ENCODE measurements at places on chromosomes 4 and X.
A peak's percentile ranks its signal among the peaks of the same experiment; 100 is the strongest.

DNA sequence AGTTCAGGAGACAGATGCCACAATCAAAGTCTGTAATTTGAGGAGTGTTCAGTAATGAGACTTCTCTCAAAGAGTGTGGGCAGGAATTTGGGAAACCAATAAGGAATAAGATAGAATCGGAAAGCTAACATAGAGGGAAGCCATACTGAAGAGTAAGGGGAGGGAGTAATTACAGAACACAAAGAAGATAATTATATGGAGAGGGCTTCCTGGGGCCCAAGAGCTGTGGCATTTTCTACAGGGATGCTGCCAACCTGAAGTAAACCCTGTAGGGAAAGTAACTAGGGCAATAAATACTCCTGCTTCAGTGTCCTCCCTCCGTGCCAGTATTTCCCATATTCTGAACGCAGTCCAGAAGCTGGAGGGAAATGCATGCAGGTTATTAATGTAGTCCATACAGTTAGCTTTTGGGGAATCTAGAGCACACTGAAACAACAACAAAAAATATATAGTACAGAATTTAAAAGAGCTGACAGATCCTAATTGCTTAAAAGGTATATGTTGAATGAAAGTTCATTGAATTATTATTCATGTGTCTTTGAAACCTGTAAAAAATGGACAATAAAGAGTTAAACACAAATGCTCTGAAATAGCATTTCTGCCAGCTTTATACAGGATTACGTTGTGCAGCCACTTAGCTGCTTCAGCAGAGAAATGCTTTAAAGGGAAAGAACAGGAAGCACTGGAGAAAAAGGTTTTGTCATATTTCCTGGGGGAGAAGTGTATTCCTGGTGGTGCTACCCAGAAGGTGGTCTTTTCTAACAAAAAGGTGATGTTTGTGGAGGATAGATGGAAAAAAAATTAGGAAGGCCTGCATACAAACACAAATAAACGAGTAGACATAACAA, 48.0 kb downstream of the CXXC4 start:
- DNase-seq = no peak

DNA sequence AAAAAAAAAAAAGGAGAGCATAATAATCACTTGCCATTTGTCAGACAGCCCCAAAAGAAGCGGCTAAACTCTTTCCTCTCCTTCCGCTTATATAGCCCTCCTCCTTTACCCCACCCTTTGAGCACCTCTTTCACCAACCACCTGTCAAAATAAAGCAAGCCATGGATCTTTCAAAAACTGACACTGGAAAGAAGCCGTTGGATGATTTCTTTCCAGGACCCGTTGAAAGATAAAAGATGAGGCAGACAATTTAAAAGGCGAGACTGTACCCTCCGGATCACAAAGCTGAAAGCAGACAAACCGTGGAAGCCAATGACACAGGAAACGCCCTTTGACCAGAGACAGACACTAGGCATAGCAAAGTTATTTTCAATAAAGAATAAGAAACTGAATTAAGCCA, 22.6 kb downstream of the GPC4 start:
- no peak for DNase-seq

DNA sequence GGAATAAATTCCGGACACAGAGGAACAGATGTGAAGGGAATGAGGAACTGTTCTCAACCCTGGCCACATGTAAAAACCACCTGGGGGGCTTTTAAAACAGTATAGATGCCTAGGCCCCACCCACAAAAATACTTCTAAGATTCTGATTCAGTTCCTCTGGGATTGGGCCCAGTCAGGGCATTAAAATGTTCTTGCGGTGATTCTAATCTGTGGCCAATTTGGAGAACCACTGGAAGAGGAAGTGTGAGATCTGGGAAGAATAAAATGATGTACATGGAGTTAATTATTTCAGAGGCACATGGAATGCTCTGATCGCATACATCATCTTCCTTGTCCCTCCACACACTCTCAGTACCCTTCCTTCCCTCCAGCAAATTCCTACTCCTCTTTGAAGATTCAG, 192.2 kb downstream of the APBB2 start:
- DNase-seq = no peak

GRCh38 chr4:99654361-99654761, 3.3 kb downstream of the C4orf54 start:
- DNase-seq = no peak

DNA sequence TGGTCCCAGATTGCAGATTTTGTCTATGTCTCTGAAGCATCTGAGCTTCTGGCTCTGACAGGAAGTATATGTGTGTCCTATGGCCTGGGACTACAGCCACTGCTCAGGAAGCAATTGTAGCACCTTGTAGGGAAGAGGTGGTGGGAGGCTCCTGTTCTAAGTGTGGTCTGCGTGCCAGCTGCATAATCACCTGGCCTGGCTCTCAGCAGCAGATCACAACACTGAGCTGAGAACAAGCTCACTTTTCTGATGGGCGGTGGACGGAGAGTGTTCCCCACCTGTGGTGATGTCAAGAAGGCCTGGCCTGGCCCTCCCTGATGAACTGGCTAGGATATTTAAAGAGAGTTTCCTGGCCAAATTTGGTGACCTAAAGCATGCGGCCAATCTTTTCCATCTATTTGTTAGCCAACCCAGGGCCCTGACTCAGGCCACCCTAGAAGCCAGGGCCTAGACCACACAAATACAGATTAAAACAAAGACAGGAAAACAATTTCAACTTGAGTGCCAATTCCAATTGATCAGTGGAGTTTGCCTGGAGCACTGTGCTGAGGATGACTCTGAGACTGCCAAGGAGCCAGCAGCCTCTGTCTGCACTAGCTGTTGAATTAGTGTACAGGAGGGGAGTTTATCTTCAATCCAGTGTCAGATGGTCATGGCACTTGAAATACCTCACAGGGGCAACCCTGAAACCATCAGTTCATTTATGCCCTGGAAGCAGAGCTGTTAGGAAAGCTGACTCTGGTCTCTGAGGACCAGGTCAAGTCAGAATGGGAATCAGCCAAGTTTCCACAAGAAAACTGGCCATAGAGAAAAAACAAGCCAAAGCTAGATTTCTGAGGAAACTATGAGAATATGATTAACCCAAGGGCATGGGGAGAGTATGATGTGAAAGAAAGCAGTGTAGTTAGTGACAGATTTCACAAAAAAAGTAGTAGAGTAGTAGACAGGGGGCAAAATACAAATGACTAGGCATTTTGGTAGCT, 47.4 kb downstream of the PRDM5 start:
- no peak for DNase-seq

DNA sequence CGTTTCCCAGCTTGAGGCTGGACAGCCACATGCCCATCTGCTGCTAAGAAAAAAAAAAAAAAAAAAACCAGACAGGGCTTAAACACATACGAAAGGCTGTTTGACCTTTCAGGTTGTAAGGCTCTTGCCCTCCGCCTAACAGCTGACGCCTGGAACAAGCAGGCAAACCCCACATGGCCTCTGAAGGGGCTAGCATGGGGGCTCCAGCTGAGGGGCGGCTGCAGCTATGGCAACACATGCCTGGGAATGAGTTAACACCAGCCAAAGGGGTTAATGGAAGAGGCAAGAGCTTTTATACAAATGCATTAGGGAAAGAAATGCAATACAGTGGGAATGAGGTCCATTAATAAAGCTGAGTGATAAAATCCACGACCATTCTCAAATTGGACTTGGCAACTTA, 183.6 kb downstream of the ENOX2 start:
- no peak for DNase-seq

- DNase-seq = no peak
Observed at GRCh38 chrX:65866146-65866545, 173.7 kb downstream of the VSIG4 start.

DNA sequence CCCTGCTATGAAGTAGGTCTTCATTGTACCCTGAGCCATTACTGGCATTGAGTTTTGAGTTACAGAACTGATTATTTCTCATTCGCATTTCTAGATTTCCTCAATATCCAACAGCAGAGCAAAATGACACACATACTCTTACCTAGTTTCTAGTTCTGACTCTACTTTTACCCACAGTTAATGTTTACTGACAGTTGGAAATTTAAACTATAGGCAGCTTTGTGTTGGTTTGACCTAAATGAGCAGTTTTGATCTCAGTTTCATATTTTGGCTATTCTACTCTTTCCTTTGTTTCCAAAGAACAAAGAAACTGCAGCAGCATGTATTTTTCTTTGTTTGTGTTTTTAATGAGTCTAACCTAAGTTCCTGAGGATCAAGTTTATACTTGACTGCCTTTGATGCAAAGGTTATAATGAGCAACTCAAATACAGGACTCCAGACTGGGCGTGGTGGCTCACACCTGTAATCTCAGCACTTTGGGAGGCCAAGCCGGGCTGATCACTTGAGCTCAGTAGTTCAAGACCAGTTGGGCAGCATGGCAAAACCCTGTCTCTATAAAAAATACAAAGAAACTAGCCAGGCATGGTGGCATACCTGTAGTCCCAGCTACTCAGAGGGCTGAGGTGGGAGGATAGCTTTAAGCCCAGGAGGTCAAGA, 30.4 kb downstream of the TXK start:
- DNase-seq = no peak

- DNase-seq = no peak
Observed at GRCh38 chr4:115883231-115883630, 769.8 kb upstream of the NDST4 start.

- DNase-seq = no peak
Observed at GRCh38 chr4:128913228-128913627, 103.7 kb downstream of the JADE1 start.

- DNase-seq = no peak
Observed at GRCh38 chr4:71442336-71442735, 103.5 kb downstream of the SLC4A4 start.

GRCh38 chrX:53711436-53711835, 24.9 kb upstream of the HUWE1 start:
- no peak for DNase-seq

- no peak for DNase-seq
Observed at GRCh38 chrX:140432346-140433175, 72.3 kb downstream of the SOX3 start.

DNA sequence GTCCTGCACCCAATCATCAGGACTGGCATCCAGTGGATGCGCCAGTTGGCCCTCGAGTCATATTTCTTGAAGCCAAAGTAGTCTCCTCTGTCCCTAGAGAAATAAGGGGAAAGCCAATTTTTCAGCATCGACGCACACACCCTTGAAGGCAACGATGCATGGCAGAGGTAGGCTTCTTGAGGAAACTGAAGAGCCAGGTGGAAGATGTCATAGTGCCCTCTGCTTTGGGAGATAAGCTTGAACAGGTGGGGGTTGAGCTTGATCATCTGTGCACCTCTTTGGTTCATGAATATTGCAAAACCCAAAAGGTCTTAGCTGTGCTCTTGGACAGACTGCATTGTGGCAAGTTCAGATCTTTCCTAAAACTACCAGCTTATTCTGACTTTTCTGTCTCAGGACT, 34.6 kb upstream of the WDR1 start:
- DNase-seq = no peak

DNA sequence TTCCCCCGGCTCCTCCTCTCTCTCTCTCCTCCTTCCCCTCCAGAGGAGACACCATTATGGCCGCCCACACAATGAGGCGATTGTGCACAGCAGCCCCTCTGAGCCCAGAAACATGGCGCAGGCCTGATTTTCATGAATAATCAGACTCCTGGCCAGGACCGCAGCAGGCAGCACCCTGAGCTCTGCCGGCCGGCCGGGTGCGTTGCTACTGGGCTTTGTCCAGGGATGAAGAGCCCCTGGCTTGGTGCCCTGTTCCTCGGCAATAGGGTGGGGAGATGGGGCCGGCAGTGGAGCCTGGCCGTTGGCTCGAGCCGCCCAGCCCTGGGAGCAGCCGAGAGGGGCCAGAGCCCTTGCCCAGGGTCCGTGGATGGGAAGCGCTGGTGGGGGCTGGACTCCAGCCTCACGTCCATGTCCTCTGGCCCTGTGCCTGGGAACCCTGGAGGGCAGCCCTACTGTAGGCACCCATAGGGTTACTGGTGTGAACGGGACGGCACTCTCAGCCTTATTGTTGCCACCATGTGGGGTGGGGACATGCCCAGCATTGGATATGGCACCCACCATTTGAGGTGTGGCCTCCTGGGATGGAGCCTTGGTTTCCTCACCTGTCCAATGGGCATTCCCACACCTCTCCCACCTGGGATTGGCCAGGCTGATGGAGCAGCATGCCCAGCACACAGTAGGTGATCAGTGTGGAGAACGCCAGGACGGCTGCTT, 103.0 kb downstream of the SORCS2 start:
- DNase-seq = no peak

- DNase-seq = peak; percentile 83
Observed at GRCh38 chrX:119015407-119016237, 41.2 kb downstream of the LONRF3 start.

DNA sequence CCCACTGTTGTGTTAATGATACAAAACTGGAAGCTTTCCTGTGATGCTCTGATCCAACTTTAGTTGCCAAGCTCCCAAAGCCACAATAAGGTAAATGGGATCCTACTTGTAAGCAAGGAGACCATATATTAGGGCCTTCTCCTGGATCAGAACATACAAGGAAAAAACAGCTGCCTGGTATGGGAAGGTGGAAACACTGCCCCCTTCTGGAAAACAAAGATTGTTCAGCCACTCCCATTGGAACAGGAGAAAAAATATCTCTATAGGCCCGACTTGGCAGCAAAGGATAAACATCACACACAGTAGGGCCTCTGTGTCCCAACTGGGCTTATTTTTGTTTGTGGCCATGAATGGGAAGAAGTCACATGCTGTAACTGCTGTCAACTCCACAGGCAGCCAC, 166.5 kb downstream of the TBX22 start:
- no peak for DNase-seq

DNA sequence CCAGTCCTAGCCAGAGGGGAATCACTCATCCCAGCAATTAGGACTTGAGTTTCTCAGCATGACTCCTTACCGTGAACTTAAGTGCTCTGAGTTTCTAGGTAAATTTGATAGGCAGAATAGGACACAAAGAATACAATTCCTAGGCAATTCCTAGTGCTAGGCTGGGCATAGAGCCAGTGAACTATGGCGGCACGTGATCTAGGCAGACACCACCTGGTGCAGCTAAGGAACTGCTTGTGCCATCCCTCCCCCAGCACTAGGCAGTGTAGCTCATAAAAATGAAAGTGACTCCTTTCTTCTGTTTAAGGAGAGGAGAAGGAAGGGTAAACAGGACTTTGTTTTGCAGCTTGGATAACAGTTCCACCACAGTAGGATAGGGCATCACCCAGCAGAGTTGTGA, 736.3 kb upstream of the PCDH7 start:
- no peak for DNase-seq

GRCh38 chr4:180598281-180598680, 1644.9 kb upstream of the TENM3 start:
- no peak for DNase-seq

GRCh38 chr4:26050212-26050643, 136.2 kb downstream of the SMIM20 start:
- peak; percentile 69 for DNase-seq
